ENCODE measurements at places on chromosomes 5 and 9.

- DNase-seq: peak; percentile 18
Observed at GRCh38 chr5:152007653-152008335, 83.1 kb upstream of the GLRA1 start.

DNA sequence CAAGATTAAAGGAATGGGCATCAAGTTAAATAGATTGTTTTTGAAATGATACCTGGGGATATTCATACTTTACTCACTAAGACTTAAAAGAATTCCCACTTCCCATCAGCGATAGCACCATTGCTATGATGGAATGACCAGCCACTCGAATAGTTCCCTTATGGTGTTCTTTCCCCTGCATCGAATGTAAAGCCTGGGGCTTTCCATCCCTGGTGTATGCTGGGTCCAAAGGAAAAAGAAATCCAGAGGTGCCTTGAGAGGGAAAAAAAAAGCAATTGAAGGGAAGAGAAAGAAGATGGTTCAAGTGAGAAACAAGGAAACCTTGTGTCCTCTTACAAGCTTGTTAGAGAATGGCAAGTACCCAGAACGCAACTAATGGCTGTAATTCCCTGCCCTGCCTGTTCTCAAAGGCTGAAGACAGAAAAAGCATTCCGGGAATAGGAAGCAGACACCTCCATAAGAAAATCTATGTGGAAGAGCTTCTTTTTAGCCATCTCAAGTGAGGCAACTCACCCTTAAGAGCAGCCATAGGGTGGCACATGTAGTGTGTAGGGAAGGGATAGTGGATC is 351.1 kb upstream of the DAB2 start:
- no peak for DNase-seq

DNA sequence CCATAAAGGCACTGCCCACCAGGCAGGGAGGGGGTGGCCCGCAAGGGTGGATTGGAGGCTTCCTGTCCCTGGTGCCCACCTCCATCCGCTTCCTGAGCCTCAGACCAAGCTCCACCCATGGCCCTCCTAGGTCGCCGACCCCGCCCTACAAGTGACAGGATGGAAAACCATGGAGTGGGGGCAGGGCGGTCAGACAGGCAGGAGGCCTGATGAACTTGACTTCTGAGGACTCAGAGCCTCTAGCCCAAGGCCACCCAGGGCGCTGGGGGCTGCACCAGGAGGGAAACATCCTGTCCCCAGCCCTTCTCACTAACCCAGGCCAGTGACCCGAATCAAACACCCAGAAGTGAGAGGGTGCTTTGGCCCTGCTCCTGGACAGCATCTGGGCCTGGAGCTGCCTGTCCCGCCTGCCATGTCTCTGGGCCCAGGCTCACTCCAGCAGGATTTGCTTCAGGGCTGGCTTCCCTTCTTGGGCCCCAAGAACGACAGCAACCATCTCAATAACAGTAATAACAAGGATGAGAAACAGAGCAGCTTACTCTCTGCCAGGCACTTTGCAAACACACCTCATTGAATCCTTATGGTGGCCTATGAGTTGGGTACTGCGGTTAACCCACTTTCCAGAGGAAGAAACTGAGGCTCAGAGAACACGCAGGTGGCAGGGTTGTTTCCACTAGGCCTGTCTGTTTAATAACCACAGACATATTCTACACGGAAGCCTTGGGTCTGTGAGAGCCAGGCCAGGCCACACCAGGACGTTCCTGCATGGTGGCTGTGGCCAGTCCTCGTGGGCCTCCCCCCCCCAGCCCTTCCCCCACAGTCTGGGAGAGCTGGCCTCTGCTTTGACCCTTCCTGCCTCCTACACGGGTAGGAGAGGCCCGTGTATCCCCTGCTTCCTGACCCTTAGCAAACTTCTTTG is 4.4 kb upstream of the ST6GALNAC6 start:
- no peak for DNase-seq

GRCh38 chr5:173501922-173502321 is 114.5 kb downstream of the BOD1 start:
- DNase-seq: no peak

DNA sequence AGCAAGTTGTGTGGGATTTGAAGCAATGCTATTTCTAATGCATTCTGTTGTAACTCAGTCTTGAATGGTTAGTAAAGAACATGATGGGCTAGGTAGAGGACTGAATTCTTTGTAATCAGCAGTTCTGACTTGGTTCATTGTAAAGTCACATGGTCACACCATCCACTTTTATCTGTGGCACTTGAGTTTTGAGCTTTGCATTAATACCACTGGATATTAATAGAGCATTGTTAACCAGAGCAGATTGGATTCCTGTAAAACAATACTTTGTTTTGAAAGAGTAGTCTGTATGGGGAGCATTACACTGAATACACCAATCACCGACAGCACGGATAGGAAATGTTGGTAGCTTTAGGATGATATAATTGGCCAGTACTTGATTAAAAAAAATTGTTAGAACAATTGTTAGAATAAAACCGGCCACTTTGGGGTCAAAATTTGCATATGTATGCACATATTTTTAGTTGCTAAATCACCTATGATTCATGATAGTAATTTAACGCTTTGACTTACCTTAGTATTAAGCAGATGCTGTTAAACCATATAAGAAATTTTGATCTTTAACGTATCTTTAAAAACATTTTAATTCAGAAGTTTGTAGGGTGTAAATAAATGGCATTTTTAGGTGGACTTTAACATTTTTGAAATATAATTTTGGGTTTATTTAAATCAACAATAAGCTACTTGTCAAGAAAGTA is 17.4 kb downstream of the SLC12A2 start:
- DNase-seq: no peak

- no peak for DNase-seq
Observed at GRCh38 chr9:121634329-121635261, 16.8 kb upstream of the DAB2IP start.

- no peak for DNase-seq
Observed at GRCh38 chr5:157342822-157343402, 77.0 kb downstream of the CYFIP2 start.

GRCh38 chr9:70656281-70656680 is 241.8 kb upstream of the KLF9 start:
- no peak for DNase-seq

DNA sequence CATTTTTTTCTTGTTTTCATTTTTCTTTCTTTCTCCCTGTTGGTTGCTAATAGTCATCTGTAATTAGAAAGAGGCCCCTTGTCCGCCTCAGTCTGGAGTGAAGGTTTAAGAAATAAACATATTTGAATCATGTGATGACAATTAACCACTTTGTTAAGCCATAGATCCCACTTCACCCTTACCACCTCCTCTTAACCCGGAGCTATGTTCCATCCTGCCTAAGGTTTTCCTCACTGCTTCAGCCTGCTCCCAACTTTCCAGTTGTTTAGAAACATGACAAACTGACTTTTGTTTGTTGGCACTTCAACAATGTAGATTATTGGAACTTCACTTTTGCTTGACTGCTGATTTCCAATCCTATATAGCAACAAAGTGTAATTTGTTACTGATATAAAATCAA is 37.4 kb upstream of the SSBP2 start:
- no peak for DNase-seq

- no peak for DNase-seq
Observed at GRCh38 chr5:141003031-141003430, 36.8 kb downstream of the PCDHAC2 start.

GRCh38 chr5:109173036-109173794 is 236.6 kb downstream of the PJA2 start:
- no peak for DNase-seq

DNA sequence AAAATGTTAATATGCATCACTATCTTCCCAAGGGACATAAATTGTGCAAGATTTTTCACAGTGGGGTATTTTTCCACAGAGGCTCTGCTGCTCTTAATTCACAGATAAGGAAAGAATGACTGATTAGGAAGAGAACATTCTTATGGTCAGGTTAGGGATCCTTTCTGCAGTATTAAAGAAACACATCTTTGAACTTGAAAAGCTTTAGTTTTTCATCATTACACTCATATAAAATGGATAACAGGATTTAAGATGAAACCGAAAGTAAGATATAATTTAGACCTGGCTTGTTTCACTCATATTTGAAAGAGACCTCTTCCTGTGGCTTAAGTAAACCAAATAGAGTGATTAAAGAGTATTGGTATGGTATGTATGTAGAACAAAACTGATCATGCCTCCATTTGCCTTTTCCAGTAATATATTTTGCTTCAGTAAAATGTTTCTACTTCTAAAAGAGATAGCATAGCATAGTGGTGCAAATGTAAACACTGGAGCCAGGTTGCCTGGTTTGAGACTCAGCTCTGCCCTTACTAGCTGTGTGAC is 160.0 kb downstream of the PRR16 start:
- DNase-seq: no peak

DNA sequence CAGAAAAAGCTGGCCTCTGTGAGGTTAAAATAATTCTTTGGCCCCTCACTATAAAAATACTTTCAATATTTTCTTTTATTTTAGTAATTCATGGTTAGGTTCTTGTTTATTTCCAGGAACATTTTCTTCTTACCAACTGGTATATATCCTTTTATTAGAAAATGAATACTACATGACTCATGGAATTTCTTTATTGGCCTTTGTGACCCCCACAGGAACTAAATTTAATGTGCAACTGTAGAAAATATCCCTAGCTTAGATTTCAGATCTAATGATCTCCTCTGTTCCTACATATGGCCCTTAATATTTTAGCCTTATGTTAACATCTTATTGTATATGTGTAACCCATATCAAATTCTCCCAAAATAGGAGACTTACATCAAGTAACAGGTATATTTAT is 429.9 kb downstream of the NR2F1-AS1 start:
- no peak for DNase-seq

- DNase-seq: no peak
Observed at GRCh38 chr9:114900942-114901802, 29.2 kb downstream of the TNFSF8 start.

DNA sequence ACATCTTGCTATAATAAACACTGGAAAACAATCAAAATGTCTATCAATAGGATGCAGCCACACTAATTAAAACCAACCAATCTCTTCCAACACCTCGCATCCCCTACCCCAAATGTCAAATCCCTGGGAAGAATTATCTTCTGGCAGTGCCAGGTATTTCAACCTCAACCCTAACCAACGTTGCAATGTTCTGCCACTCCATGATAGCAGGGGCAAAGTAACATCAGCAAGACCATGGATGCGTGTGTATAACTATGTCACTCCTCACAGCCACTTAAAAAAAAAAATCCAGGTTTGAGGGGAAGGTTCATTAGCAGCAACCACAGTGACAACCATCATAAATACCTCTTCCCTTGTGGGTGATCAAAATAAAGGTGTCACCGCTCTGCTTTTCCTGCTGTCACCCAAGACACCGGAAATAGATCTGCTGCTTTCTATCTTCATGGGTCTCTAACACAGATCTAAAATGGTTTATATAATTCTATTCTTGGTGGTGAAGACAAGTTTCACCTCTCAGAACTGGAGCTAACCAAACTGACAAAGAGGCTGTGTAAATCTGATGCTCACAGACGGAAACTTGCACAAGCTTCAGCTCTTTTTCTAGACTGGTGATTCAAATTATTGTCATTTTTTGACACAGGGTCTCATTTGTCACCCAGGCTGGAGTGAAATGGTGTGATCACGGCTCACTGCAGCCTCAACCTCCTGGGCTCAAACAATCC is 9.9 kb downstream of the HSPA9 start:
- DNase-seq: no peak

- DNase-seq: no peak
Observed at GRCh38 chr5:1772634-1773033, 27.0 kb downstream of the MRPL36 start.

DNA sequence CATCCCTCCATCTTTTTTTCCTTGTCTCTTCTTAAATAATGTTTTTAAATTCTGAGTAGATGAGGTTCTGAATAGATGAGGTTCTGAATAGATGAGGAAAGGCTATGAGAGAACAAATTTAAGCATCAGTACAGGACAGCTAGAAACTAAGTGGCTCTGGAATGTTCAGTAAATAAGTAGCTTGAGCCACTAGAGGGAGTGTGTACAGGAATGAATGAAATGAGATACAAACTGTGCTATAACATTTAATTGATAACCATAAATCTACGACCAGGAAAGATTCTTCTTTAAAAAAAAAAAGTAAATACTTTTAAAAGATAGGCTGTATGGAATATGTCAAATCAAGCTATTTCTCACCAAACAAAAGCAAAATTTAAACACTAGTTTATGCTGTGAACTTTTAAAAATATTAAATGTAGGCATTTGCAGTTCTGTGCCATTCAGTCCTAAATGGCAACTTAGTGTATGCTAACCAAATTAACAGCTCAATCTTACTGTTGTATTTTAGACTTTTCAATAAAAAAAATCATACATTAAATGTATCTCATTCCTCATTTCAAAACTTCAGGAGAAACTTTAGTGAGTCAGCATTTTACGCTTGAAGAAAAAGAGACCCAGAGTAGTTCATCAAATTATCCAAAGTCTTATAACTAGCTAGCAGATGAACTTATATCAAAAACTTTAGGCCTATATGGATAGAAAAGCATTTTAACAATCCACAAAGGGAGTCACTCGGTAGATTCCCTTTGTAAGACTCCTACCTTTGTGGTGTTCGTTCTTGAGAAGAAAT is 70.4 kb upstream of the SNX2 start:
- DNase-seq: no peak

GRCh38 chr5:139877129-139877597 is 81.6 kb downstream of the PSD2 start:
- no peak for DNase-seq

- DNase-seq: no peak
Observed at GRCh38 chr5:58346041-58346440, 113.8 kb downstream of the PLK2 start.

- DNase-seq: no peak
Observed at GRCh38 chr5:61100437-61100836, 61.8 kb downstream of the SMIM15 start.

DNA sequence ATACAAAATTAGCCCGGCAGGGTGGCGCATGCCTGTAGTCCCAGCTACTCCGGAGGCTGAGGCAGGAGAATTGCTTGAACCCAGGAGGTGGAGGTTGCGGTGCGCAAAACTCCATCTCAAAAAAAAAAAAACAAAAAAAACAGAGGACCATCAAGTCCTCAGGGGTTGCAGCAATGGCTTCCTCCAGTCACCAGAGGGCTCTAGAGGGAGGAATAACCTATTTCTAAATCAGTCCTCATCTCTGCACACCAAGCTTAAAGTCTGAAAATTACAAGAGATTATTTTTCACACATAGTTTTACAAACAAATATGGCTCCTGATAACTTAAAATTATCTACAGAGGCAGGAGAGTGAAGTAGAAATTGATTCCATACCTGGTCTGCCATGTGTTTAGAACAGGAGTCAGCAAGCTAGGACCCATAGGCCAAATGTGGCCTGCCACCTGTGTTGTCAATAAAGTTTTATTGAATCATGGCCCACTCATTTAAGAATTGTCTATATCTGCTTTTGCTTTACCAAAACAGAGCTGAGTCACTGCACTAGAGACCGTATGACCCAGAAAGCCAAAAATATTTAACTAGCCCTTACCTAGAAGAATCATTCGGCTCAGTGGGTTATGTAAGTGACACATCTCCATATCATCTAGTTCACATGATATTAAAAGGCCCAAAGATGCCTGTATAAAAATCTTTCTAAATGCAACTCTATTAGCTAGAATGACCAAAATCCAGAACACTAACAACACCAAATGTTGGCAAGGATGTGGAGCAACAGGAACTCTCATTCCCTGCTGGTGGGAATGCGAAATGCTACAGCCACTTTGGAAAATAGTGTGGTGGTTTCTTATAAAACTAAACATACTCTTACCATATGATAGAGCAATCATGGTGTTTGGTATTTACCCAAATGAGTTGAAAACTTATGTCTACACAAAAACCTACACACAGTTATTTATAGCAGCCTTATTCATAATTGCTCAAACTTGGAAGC is 207.7 kb downstream of the FRMD3 start:
- no peak for DNase-seq
